Motor neuron (in vitro differentiated cells): ENCODE measurements at places on chromosomes 6 and 20.

GRCh38 chr6:13710552-13711323, 897 bp downstream of the RANBP9 start:
- peak; percentile 32 for ATAC-seq

DNA sequence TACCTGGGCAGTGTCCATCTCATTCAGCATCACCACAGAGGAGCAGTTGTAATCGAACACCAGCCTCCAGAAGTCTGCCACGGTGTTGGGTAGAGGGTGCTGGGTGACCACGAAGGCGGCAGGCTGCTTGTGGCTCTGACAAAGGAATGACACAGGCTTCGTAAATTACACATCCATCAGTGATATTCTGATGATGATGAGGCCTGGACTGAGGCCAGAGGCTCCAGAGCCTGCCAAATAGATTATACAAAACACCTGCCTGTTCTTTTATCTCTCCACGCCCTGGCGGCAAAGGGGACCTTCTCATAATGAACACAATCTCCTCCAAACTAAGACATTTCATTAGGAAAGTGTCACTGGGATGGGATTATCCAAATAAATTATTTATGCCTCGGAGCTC, 480.2 kb upstream of the CHD6 start:
- no peak for ATAC-seq

- no peak for ATAC-seq
Measured at GRCh38 chr20:22579119-22579427, 5.3 kb downstream of the FOXA2 start.

- ATAC-seq = no peak
Measured at GRCh38 chr6:63635215-63635587, 401 bp upstream of the PHF3 start.

GRCh38 chr6:87945966-87946365, 101.7 kb upstream of the SPACA1 start:
- peak; percentile 61 for ATAC-seq

GRCh38 chr6:32393665-32394420, 13.1 kb downstream of the BTNL2 start:
- ATAC-seq = no peak

GRCh38 chr6:74925683-74926082, 280.2 kb downstream of the COL12A1 start:
- ATAC-seq = no peak
